ENCODE measurements at places on chromosomes 11 and 22.
A peak's percentile ranks its signal among the peaks of the same experiment; 100 is the strongest.

GRCh38 chr11:47409440-47410369, 1.3 kb downstream of the SLC39A13 start:
- DNase-seq = no peak

DNA sequence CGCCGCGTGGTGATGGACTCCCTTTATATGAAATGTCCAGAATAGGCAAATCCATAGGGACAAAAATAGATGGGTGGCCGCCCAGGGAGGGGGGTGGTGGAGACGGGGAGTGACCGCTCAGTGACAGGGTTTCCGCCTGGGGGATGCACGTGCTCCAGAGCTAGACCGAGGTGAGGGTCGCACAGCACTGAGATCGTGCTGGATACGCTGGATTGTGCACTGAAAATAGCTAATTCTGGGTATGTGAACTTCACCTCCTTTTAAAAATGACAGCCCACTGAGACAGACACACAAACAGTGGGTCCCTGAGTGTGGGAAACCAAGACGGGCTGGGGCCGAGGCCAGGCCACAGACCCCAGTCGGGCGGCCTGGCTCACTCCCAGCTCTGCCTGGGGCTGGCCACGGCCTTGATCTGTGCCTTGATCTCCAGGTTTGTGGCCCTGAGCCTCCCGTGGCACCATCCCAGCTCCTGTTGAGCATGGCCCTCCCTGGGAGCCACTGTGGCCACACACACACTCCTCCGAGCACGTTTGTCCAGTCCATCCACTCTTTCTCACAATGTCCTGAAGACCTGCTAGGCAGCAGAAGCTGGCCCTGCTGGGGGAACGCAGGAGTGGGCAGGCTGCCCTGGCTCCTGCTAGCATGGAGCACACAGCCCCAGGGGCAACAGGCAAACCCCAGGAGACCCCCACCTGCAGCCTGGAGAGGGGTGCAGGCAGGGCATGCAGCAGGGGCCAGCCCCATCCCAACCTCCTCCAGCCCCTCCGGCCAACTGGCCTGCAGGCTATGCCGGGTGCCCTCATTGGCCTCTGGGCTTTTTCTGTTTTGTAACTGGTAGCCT, 41.0 kb upstream of the TH start:
- DNase-seq = no peak

- DNase-seq = no peak
These were observed 3.8 kb upstream of the PKP3 start for GRCh38 chr11:390175-390574.

GRCh38 chr11:76206327-76207081, at the start of gene WNT11:
Gene WNT11, minus strand, starts transcription at chr11:76206502. Its CDS starts 95 bp downstream, at chr11:76206407.
- DNase-seq = peak; percentile 16

- DNase-seq = no peak
These were observed 16.6 kb downstream of the TRIM29 start for GRCh38 chr11:120121336-120121735.

DNA sequence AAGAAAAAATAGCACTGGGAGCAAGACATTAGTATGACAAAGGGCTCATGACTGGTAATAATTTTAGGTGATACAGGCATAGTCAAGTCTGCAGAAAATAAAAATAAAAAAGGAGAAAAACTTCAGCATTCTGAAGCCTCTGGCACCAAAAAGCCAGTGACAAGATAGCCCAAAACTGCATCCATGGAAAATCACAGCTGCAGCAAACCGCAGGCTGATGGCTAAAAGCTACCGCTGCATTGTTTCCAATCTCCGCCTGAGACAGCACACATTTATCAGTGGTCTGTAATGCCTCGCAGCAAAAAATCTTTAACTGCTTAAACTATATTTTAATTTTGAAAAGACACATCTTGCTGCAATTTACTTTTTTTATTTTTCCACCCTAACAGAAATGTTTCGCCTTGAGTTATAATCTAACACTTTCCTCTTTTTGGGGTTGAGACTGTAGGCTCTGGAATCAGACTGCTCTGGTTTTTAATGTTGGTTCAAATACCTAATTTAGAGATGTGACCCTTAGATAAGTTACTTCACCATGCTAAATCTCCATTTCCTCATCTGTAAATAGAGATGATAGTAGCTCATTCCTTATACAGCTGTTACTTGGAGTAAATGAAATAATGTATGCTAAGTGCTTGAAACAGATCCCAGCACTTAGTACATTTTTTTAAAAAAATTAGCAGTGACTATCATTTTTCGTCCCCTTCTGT, 42.0 kb upstream of the FIBIN start:
- no peak for DNase-seq

GRCh38 chr22:28992565-28993356, 68.9 kb downstream of the C22orf31 start:
- peak; percentile 52 for DNase-seq

- no peak for DNase-seq
These were observed 56.9 kb downstream of the PACS1 start for GRCh38 chr11:66126808-66127555.

DNA sequence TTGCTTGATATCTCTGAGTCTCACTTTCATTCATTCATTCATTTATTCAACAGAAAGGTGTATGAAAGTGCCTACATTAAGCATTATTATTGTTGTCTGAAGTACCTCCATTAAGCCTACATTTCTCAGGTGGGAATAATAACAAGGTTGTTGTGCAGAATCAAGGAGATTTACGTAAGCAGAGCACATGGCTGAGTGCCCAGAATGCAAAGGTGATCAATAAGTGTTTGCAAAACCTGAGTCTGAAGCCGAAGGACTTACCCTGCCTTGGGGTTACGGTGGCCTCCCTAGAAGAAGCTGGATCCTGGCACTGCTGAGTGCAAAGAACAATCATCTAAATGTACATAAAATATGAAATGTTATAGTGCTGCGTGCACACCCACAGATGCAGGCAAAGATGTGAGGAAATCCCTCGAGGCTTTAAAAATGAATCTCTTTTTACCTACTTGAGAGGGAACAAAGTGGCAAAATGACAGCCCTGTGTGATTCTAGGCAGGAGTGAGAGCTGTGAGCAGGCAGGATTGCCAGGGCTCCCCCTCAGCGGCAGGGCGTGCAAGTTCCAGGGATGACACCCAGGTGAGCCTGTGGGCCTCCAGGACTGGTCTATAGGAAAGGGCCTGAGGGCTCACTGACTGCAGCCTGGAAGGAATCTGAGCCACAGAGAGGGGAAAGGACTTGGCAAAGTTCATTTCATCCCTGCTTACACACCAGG, 133.1 kb upstream of the TBCEL start:
- no peak for DNase-seq

GRCh38 chr11:17720796-17721171, 1.4 kb downstream of the MYOD1 start:
- DNase-seq = no peak

GRCh38 chr22:47000256-47000655, 237.8 kb downstream of the TBC1D22A start:
- DNase-seq = no peak

- no peak for DNase-seq
These were observed 303.9 kb downstream of the ETS1 start for GRCh38 chr11:128283451-128283850.

- DNase-seq = no peak
These were observed 92.8 kb upstream of the ALKBH3 start for GRCh38 chr11:43787824-43788223.

DNA sequence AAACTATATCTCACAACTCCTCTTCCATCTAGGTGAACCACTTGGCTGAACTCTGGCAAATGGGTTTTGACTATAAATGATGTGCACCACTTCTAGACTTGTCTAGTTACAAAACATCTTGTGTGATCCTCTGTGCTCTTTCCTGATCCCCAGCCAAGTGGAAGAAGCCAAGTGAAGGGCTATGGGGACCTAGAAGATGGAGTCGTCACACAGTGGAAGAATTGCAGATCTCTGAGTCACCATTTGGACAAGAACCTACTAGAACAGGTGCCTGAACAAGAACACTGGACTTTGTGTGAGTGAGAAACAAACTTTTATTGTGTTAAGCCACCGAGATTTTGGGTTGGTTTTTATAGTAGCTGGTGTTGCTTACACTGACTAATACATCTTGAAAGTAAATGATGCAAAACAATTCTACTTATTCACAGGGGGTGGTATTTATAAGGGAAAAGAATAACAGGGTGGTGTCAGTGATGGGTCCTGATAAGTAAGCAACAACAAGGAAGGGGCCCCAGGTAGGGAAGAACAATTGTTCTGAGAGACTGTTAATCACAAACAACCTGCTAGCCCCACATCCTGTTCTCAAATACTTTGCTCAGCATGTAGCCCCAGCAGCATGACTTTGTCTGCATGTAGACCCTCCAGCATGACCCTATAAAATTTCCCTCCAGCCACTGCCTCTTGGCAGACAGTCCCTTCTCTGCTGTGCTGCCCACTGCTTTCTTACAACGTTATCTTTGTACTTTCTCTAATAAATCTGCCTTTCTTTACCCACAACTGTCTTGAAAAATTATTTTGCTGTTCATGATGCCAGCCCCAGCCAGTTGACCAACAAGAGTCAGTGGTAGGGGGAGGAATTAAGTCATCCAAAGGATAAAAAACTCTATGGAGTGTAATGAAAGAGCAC, 280.7 kb upstream of the PLET1 start:
- DNase-seq = no peak

DNA sequence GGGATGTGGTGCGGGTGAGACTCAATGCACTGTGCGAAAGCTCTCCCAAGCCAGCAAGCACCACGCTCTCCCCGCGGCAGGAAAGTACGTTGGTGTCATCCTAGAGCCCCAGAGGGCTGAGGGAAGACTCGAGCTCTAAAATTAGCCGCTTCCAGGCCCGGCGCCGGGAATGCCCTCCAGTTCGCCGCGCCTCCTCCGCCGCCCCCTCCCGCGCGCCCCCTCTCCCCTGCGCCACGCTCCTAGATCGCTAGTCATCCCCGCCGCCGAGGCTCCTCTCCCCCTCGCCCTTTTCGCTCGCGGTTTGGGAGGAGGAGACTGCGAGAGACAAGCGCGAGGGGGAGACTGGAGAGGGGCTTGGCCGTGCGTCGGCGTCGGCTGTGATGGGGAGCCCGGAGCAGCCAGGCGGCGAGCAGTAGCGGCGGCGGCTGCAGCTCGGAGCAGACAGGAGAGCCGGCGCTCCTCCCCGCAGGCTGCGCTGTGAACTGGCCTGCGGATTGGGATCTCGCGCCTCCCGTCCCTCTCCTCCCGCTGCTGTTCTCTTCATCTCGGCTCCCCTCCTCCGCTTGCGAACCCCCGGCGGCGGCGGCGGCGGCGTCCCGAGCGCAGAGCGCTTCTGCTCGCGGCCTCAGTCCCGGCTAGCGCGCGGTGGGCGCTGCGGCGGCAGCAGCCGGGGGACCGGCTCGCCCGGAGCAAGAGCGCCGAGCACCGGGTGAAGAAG, at the start of gene FAT3:
TSS of gene FAT3 (plus strand) at position 412 of the 718 bp plus-strand sequence. CDS start 127,295 bp downstream, outside the sequence.
- DNase-seq = peak; percentile 75

- no peak for DNase-seq
These were observed 18.2 kb downstream of the ST14 start for GRCh38 chr11:130177782-130178181.

DNA sequence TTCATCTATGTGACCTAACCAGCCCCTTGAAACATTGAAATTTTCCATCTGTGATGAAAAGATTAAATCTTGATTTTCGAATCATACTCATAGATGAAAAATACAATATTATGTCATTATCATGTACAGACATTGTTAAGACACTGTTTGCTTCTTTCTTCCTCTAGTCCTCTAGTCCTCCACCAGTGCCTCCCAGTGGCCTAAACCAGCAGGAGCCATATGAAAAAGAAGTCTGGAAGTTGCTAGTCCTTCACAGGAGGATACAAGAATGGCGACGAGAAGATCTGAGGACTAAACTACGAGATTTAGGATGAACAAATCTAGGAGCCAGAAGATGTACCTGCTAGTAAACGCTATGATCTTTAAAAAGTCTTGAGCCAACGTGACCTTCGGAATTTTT, 134.1 kb downstream of the SLC17A6 start:
- no peak for DNase-seq

GRCh38 chr11:122663764-122664163, 8.2 kb downstream of the UBASH3B start:
- DNase-seq = peak; percentile 24

- DNase-seq = no peak
These were observed 38.0 kb upstream of the CSNK1E start for GRCh38 chr22:38355275-38355674.

GRCh38 chr11:44260081-44260480, 49.9 kb downstream of the ALX4 start:
- DNase-seq = no peak

GRCh38 chr22:45332001-45332400, 22.3 kb downstream of the FAM118A start:
- no peak for DNase-seq

GRCh38 chr11:90344546-90344945, 121.7 kb upstream of the CHORDC1 start:
- DNase-seq = no peak

- no peak for DNase-seq
These were observed 27.1 kb downstream of the BRD1 start for GRCh38 chr22:49800408-49801238.

GRCh38 chr11:4039011-4039410, 55.6 kb upstream of the RRM1 start:
- DNase-seq = no peak

GRCh38 chr11:11117730-11118129, 235.3 kb downstream of the CSNK2A3 start:
- no peak for DNase-seq

- DNase-seq = no peak
These were observed 186.8 kb downstream of the SOX6 start for GRCh38 chr11:16169541-16169940.

DNA sequence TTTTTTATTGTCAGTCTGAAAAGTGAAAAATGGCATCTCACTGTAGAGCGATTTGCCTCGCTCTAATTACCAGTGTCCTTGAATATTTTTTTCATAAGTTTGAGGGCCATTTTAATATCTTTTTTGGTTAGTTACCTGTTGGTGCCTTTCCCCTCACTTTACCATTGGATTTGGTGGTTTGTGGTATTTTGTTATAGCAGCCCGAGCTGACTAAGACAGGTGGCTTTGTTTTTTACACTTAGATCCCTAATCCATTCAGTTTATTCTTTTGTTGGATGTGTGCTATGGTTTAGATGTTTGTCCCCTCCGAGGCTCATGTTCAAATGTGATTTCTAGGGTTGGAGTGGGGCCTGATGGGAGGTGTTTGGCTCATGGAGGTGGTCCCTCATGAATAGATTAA, 6.5 kb upstream of the CAPN5 start:
- no peak for DNase-seq

GRCh38 chr22:35629406-35630216, 12.5 kb upstream of the MB start:
- no peak for DNase-seq

- no peak for DNase-seq
These were observed 46.3 kb upstream of the SLC22A12 start for GRCh38 chr11:64544616-64545296.

DNA sequence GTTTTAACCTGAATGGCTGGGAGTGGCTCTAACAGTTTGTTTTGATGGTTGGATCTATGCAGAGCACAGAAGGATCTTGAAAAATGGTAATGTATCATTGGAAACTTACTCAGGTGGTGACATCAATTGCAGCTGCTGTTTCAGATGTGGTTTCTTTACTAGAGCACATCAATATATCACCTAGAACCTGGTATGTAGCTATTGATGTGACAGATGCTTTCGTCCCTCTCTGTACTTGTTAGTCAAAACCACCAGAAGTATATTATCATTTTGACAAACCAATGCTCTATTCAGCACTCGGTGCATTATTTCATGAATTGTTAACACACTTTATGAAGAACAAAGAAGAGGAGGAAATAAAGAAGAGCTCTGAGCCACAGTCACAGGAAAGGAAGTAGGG, 26.6 kb upstream of the SCN3B start:
- no peak for DNase-seq
